ENCODE measurements at places on chromosomes 13 and 19. TPM values are rescaled to one million over a fixed set of nuclear protein-coding genes. Genes with fewer than 3 reads are reported as not detected.
A peak's percentile ranks its signal among the peaks of the same experiment; 100 is the strongest.

DNA sequence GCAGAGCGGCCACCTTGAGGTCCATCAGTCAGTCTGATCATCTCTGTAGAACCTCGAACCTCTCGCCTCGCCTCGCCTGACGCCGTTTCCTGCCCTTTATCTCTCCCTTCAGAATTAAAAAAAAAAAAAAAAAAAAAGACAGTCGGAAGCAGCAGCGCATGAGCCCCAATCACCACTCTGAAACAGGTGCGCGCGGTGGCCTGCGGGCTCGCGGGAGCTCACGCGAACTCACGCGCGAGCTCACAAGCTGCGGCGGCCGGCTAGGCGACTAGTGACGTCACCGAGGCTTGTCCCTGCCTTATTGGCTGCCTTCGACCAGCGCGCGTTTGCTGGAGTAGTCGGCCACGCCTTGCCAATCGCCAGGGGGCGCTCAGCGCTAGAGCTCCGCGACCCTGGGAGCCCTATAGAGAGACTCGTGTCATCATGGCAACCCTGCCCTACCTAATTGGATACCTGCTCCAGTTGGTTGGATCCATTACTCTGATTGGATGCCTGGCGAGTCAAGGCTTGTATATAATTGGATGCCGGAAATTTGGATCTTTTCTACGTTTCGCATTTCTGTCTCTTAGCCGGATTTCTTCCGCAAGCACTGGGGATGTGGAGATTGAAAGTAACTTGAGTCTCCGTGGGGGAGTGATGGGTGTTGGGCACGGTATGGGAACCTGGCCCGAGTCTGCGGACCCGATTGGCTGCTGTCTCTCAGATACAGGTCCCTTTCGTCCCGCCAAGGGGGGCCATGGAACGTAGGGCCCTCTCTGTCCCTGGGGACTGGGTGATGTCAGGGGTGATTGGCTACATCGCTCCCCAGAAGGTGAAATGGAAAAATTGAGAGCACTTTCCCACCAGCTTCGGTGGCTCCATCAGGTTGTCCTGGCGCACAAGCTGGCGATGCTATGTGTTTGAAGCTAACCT, 31.6 kb downstream of the SYT3 start:
- peak; percentile 42 for DNase-seq
- H3K27me3 ChIP-seq: peaks cover 65% of the 10 kb centered on the region
- no peak overlapping the region for H3K27ac ChIP-seq
- no peak overlapping the region for H3K4me3 ChIP-seq

DNA sequence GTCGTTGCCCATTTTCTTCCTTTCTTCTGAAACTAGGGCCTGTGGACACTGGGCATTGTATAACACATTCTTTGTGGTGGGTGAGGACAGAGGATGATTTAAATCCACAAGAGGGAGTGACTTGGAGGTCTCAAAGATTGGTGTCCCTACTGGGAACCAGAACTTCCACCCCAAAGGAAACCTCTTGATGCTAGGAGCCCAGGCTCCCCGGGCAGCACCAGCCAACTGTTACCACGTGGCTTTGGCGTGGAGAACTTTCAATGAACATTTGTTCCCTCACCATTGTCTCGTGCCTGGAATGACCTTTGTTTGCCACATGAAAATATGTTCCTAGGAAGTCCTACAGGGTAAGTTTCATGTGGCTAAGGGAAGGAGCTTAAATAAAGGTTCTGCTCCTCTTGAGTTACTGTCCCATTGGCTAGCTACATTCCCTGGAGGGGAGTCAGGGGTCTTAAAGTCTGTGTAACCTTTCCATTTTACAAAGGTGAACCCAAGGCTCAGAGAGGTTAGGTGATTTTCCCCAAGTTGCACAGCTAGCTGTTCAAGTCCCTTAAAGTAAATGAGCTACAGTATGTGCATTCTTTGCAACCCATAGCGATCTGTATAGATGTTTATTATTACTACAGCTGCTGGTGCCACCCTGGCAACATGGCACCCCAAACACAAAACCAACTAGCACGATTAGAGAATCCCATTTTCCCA, 5.0 kb upstream of the CDX2 start:
- H3K4me3 ChIP-seq: no peak overlapping the region
- H3K4me1 ChIP-seq: peaks cover 52% of the 10 kb centered on the region
- H3K27me3 ChIP-seq: peaks cover 47% of the 10 kb centered on the region
- H3K27ac ChIP-seq: no peak overlapping the region
- no peaks in the 10 kb centered on the region for H3K36me3 ChIP-seq

FGF9 gene
- total RNA-seq: 0.29 TPM

DNA sequence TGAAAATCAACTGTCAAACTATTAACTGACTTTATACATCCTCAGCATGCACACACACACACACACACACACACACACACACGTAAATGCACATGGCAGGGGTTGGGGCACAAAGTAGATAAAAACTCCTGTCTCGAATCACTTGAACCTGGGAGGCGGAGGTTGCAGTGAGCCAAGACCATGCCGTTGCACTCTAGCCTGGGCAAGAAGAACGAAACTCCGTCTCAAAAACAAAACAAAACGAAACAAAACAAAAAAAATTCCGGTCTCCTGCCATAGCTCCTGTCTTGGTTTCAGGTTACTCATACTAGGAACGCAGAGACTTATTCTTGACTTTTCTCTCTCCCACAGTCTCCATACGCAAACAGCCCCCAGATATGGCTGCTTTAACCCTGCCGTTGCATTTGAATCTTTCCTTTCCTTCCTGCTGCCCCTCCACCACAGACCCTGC, 148.9 kb downstream of the SHISA2 start:
- DNase-seq: no peak
- no peaks in the 10 kb centered on the region for H3K27me3 ChIP-seq
- H3K27ac ChIP-seq: no peak overlapping the region
- H3K4me1 ChIP-seq: no peaks in the 10 kb centered on the region
- no peaks in the 10 kb centered on the region for H3K36me3 ChIP-seq
- H3K4me3 ChIP-seq: no peak overlapping the region

TLE6 gene
- total RNA-seq: 0.73 TPM

OR7A5 gene
- total RNA-seq: not detected

IZUMO1 gene
- 10.7 TPM for total RNA-seq

DNA sequence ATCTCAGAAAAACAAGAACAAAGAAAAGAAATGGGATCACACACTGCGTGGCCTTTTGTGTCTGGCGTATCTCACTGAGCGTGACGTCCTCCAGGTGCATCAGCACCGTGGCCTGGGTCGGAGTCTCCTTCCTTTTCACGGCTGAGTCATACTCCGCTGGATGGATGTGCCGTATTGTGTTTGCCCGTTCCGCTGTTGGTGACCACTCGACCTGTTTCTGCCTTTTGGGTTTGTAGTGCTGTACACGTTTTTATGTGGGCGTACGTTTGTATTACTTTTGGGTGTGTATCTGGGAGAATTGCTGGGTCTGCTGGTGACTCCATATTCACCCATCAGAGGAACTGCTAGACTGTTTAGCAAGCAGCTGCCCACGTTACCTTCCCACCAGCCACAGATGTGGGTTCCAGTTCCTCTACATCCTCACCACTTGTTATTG, 11.4 kb downstream of the ARID3A start:
- H3K27ac ChIP-seq: no peak overlapping the region
- H3K4me3 ChIP-seq: no peak overlapping the region
- peak; percentile 37 for DNase-seq
- H3K27me3 ChIP-seq: no peaks in the 10 kb centered on the region
- H3K36me3 ChIP-seq: no peaks in the 10 kb centered on the region

DNA sequence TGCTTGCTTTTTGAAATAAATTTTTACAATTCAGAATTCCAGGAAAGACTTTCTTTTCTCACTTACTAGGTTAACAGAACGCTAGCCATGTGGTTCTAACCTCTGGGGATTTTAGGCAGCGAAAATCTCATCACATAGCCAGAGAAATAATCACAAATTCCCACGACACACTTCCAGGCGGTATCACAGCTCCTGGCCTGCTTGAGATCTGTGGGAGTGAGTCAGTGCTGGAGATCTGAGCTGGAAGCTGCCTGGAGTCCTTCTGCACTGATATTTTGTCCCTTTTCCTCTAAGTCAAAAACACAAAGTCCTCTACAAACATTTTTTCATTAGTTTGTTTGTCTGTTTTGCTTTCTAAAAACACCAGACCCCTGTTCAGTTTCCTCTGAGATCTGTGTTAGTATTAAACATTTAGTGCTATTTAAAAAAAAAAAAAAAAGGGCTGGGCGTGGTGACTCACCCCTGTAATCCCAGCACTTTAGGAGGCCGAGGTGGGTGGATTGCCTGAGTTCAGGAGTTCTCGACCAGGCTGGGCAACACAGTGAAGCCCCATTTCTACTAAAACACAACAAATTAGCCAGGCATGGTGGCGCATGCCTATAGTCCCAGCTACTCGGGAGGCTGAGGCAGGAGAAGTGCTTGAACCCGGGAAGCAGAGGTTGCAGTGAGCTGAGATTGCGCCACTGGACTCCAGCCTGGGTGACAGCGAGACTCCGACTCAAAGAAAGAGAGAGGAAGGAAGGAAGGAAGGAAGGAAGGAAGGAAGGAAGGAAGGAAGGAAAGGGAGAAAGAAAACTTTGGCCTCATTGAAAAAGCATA, 12.2 kb upstream of the UBE2L5 start:
- DNase-seq: peak; percentile 26
- no peaks in the 10 kb centered on the region for H3K27me3 ChIP-seq
- no peak overlapping the region for H3K27ac ChIP-seq
- peaks cover 6% of the 10 kb centered on the region for H3K4me1 ChIP-seq
- no peak overlapping the region for H3K4me3 ChIP-seq

EPS8L1 gene
- 63.1 TPM for total RNA-seq

HCST gene
- total RNA-seq: 12.5 TPM

GRCh38 chr13:104798486-104798885, 1732.3 kb upstream of the SLC10A2 start:
- no peak overlapping the region for H3K27ac ChIP-seq
- H3K4me3 ChIP-seq: no peak overlapping the region
- H3K27me3 ChIP-seq: no peaks in the 10 kb centered on the region
- no peaks in the 10 kb centered on the region for H3K4me1 ChIP-seq

GRCh38 chr19:9945319-9945966, 9.1 kb upstream of the OLFM2 start:
- DNase-seq: peak; percentile 91
- H3K27me3 ChIP-seq: no peaks in the 10 kb centered on the region
- H3K4me3 ChIP-seq: no peak overlapping the region
- H3K27ac ChIP-seq: peak overlapping the region; percentile 20

TMC4 gene
- 47.1 TPM for total RNA-seq

UFM1 gene
- total RNA-seq: 12.7 TPM

SIPA1L3 gene
- total RNA-seq: 26.3 TPM

GRCh38 chr19:44653977-44654774, 10.5 kb downstream of the PVR start:
- H3K36me3 ChIP-seq: peaks cover 89% of the 10 kb centered on the region
- no peak overlapping the region for H3K4me3 ChIP-seq
- H3K27ac ChIP-seq: no peak overlapping the region
- H3K4me1 ChIP-seq: peaks cover 6% of the 10 kb centered on the region
- H3K27me3 ChIP-seq: no peaks in the 10 kb centered on the region

C19orf33 gene
- total RNA-seq: 285 TPM

GRCh38 chr13:30191491-30192100, 115.8 kb downstream of the KATNAL1 start:
- H3K4me1 ChIP-seq: no peaks in the 10 kb centered on the region
- no peaks in the 10 kb centered on the region for H3K27me3 ChIP-seq
- no peak for DNase-seq
- no peak overlapping the region for H3K27ac ChIP-seq

- no peaks in the 10 kb centered on the region for H3K27me3 ChIP-seq
- no peaks in the 10 kb centered on the region for H3K4me1 ChIP-seq
- DNase-seq: peak; percentile 65
- no peak overlapping the region for H3K27ac ChIP-seq
These were observed 79.3 kb downstream of the PTPRS start for GRCh38 chr19:5261156-5261890.

- H3K4me3 ChIP-seq: no peak overlapping the region
- no peaks in the 10 kb centered on the region for H3K27me3 ChIP-seq
- H3K36me3 ChIP-seq: peaks cover 5% of the 10 kb centered on the region
- H3K27ac ChIP-seq: no peak overlapping the region
These were observed 28.2 kb downstream of the CILP2 start for GRCh38 chr19:19566306-19566705.

FAM83E gene
- 56.0 TPM for total RNA-seq

CEACAM4 gene
- total RNA-seq: not detected

GRCh38 chr19:40417643-40417981, 4.4 kb upstream of the PRX start:
- H3K36me3 ChIP-seq: peaks cover 4% of the 10 kb centered on the region
- H3K4me1 ChIP-seq: peaks cover 41% of the 10 kb centered on the region
- H3K4me3 ChIP-seq: no peak overlapping the region
- H3K27me3 ChIP-seq: no peaks in the 10 kb centered on the region
- H3K27ac ChIP-seq: peak overlapping the region; percentile 48

DNA sequence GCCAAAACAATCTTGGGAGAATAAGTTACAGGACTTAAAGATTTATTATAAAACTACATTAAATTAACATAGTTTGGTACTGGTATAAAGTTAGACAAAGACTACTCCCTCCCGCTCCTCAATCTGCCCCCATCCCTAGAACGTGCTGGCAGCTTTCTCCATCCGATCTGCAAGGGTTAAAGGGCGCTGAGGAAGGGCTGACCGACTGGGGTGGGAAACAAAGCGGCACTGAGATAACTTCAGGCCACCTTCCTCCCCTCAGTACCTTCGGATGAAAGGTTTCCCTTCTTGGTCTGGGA, 790 bp upstream of the SUGT1 start:
- H3K27ac ChIP-seq: peak overlapping the region; percentile 97
- peaks cover 47% of the 10 kb centered on the region for H3K4me1 ChIP-seq
- H3K27me3 ChIP-seq: no peaks in the 10 kb centered on the region
- H3K4me3 ChIP-seq: peak overlapping the region; percentile 75
- H3K36me3 ChIP-seq: peaks cover 14% of the 10 kb centered on the region

DNA sequence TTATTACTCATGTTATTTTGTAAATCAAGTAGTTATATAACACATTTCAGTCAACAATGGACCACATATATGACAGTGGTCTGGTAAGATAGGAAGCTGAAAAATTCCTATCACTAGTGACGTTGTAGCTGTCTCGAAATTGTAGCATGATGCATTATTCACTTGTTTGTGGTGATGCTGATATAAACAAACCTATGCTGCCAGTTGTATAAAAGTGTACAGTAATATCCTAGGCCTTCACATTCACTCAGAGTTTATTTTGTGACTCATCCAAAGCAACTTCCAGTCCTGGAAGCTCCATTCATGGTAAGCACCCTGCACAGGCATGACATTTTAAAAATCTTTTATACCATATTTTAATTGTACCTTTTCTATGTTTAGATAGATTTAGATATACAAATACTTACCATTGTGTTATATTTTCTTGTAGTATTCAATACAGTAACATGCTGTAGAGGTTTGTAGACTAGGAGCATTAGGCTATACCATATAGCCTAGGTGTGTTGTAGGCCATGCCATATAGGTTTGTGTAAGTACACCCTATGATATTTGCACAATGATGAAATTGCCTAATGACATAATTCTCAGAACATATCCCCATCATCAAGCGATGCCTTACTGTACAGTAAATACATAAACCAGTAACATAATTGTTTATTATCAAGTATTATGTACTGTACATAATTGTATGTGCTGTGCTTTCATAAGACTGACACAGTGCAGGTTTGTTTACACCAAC, 49.3 kb downstream of the IFT88 start:
- H3K27me3 ChIP-seq: no peaks in the 10 kb centered on the region
- no peak overlapping the region for H3K27ac ChIP-seq
- no peak for DNase-seq
- H3K36me3 ChIP-seq: no peaks in the 10 kb centered on the region
- no peaks in the 10 kb centered on the region for H3K4me1 ChIP-seq

C19orf53 gene
- total RNA-seq: 188 TPM

MCEMP1 gene
- not detected for total RNA-seq

- H3K4me1 ChIP-seq: no peaks in the 10 kb centered on the region
- no peak overlapping the region for H3K27ac ChIP-seq
These were observed 111.7 kb downstream of the SHISA2 start for GRCh38 chr13:25939961-25940687.

SIGLEC5 gene
- not detected for total RNA-seq

- peak; percentile 82 for DNase-seq
- no peak overlapping the region for H3K4me3 ChIP-seq
- H3K27ac ChIP-seq: no peak overlapping the region
- H3K27me3 ChIP-seq: peaks cover 9% of the 10 kb centered on the region
- H3K36me3 ChIP-seq: no peaks in the 10 kb centered on the region
These were observed 44.6 kb downstream of the ZNF787 start for GRCh38 chr19:56076498-56076897.

Data from stomach (tissue), 19 donors.